ENCODE measurements at places on chromosomes 13 and 19. TPM values are rescaled to one million over a fixed set of nuclear protein-coding genes. Genes with fewer than 3 reads are reported as not detected.

The CD70 gene
- not detected for total RNA-seq

The SIGLEC5 gene
- total RNA-seq = not detected

The ANGPTL8 gene
- total RNA-seq = not detected

The TEAD2 gene
- total RNA-seq = 24.3 TPM

The WDR62 gene
- total RNA-seq = 0.50 TPM

The NPHS1 gene
- total RNA-seq = not detected

The F10 gene
- 33.4 TPM for total RNA-seq

The ZNF729 gene
- total RNA-seq = not detected

The SIAH3 gene
- not detected for total RNA-seq

The EXOC3L2 gene
- not detected for total RNA-seq

The CPT1C gene
- total RNA-seq = 37.5 TPM

The FGF14 gene
- total RNA-seq = 0.17 TPM

The ZSCAN4 gene
- not detected for total RNA-seq

The ZNF835 gene
- total RNA-seq = 1.2 TPM

The RTBDN gene
- total RNA-seq = not detected

The ZNF607 gene
- 6.8 TPM for total RNA-seq

The PGLYRP1 gene
- total RNA-seq = not detected

The ZSCAN1 gene
- not detected for total RNA-seq

The CLN5 gene
- total RNA-seq = 35.4 TPM

The SPATA13 gene
- 13.4 TPM for total RNA-seq

The MEDAG gene
- total RNA-seq = 101 TPM

The METTL21C gene
- total RNA-seq = not detected

The ZNF888 gene
- 2.6 TPM for total RNA-seq

The C19orf33 gene
- total RNA-seq = not detected

The ADGRE2 gene
- not detected for total RNA-seq

The TIMM13 gene
- 32.4 TPM for total RNA-seq

The NCAN gene
- under 0.01 TPM for total RNA-seq

The OR7G2 gene
- not detected for total RNA-seq

The RDH8 gene
- not detected for total RNA-seq

The ZNF570 gene
- 13.2 TPM for total RNA-seq

The GNA15 gene
- total RNA-seq = under 0.01 TPM

The CCDC124 gene
- 44.2 TPM for total RNA-seq

The FCER2 gene
- total RNA-seq = not detected

The NXNL1 gene
- not detected for total RNA-seq

The TDRD3 gene
- total RNA-seq = 19.5 TPM

The PDE4C gene
- 0.87 TPM for total RNA-seq

The OR7A5 gene
- total RNA-seq = not detected

The LGALS4 gene
- not detected for total RNA-seq

The CCDC194 gene
- 0.15 TPM for total RNA-seq

The PLVAP gene
- total RNA-seq = not detected

The GFY gene
- total RNA-seq = not detected

The CEP89 gene
- 17.3 TPM for total RNA-seq

The C19orf81 gene
- not detected for total RNA-seq

The PDCD5 gene
- 141 TPM for total RNA-seq

All from smooth muscle cell of trachea (primary cell).